HT-29 (cell line): ENCODE measurements at places on chromosomes 7 and 10.

GRCh38 chr10:22630234-22631174 is 83.9 kb downstream of the PIP4K2A start:
- DNase-seq = no peak

DNA sequence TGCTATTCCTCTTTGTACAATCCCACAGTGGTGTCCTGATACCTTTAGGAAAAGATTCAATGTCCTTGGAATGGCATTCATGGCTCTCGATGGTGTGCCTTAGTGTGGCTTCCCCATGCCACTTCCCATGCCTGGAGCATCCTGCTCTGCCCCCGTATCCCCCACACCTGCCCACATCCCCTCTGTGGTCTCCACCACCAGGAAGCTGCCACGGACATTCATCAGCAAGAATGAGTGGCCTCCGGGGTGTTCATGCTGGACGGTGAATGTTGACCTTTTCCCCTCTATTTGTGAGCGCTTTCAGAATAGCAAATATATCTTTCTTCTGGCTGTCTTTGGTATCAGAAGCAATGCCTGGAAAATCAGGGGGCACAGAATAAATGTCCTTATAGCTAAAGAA is 262.0 kb upstream of the NRP1 start:
- no peak for DNase-seq

DNA sequence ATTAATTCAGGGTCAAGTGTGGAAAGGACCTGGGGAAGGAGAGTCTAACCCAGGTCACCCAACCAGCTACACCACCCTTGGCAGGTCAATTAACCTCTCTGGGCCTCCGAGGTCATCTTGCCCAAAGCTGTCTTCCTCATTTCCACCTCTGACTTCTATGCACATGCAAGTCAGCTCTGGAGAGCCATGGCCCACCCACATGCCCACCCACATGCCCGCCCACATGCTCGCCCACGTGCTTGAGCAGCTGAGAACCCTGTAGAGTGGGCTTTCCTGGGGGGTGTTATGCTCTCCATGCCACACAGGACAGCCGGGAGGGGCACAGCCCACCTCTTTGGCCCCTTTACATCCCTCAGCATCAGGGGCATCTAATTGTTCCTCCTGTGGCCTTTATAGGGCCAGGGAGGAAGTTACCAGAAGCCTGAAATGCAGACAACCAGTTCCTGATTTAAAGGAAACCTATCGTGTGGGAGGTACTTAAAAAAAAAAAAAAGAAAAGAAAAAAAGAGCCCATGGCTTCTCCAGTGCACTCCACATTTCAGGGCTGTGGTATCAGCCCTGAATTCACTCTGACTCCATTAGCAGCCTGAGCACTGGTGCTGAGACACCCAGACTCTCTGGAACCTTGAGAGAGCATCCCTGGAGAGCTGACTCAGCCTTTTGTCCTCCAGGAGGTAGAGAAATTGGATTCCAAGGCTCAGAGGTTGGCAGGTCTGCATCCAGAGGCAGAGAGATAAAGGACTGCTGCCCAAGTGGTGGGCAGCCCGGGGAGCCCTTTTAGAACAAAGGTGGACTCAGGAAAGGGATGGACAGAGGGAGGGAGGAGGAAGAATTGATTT is 176.2 kb upstream of the ZMIZ1 start:
- no peak for DNase-seq

GRCh38 chr7:17307000-17307399 is 8.5 kb downstream of the AHR start:
- DNase-seq = peak; percentile 17

- DNase-seq = no peak
Measured at GRCh38 chr10:86413046-86413728, 46.6 kb upstream of the GRID1 start.

DNA sequence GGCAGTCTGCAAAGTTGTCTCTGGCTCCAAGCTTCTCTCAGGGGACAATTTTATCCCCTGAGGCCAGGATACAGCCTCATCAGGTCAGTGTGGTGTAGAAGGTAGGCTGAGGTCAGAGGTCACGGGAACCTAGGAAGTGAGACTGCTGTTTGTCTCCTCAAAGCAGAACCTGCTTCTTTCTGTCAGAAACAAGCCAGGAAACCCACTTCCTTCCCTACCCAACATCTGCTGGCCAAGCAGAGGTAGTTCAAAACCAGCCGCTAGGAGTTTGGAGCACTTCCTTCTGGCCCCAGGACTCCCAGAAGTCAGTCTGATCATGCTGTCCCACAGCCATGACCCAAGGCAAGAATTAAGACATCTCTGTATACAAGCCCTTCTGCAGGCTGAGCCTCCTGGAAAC is 12.2 kb downstream of the CLRN3 start:
- no peak for DNase-seq

DNA sequence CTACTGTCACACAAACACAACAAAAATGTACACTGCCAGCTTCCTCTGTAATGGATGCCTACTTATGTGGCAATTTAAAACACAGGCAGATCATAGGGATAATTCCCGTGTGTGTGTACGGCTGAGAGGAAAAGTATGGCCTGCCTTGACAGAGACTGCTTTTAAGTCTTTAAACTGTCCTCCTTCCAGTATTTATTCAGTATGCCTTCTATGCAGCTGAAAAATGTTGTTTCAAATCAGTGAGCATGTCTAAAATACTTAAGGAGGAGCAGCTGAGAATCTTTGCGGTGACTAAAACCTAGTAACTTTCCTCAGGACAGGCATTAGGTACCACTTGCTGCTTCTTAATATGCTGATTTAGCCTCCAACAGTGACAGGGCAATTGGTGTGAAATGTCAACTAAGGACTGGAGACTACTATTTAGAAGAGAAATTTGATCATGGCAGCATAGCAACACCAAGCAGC is 126.3 kb downstream of the CACNA2D1 start:
- DNase-seq = no peak

- DNase-seq = no peak
Measured at GRCh38 chr10:20648263-20648874, 248.7 kb downstream of the NEBL start.

- DNase-seq = no peak
Measured at GRCh38 chr7:88628363-88629085, 131.0 kb upstream of the ZNF804B start.

DNA sequence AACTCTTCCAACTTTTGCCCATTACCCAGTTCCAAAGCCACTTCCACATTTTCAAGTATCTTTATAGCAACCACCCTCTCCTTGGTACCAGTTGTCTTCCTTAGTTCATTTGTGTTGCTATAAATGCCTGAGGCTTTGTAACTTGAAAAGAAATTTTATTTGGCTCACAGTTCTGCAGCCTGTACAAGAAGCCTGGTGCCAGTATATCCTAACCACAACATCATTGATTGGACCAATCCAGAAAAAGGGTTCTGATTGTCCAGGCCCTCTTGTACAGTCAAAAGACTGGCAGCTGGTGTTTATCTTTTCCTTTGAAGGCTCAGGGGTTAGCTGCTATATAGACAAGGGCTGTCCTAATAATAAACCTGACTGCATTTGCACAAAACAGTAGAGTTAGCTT is 21.1 kb upstream of the ABCC2 start:
- no peak for DNase-seq

GRCh38 chr7:29063872-29064271 is 82.5 kb downstream of the CPVL start:
- no peak for DNase-seq

DNA sequence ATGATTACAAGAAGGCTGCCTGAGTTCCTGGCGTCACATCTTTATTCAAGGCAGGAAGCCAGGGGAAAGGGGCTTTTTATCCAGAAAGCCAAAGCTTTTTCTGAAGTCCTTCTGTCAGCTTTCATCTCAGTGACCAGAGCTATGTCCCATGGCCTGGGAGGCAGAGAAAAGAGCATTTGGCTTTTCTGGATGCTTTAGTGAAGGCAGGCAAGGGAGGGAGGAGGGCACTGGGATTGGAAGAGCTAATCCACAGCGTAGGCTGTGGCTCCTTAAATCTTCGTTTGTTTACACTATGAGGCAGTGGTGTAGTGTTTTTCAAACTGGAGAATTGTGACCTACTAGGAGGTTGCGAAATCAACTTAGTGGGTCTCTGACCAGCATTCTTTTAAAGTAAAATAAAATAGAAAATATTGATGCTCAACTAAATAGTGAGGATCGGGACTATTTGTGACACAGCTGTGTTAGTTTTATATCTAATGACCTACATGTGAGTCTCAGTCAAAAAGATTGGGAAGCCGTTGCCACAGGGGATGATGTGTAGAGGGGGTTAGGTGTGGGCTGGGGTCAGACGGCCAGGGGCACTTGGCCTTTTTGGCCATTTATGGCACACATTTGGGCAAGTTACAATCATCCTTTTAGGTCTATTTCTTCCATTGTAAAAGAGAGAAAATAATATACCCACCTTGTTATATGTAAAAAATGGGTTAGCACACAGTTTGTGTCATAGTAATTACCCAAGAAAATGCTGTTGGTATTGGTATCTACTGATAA is 14.1 kb downstream of the CRYGN start:
- no peak for DNase-seq

DNA sequence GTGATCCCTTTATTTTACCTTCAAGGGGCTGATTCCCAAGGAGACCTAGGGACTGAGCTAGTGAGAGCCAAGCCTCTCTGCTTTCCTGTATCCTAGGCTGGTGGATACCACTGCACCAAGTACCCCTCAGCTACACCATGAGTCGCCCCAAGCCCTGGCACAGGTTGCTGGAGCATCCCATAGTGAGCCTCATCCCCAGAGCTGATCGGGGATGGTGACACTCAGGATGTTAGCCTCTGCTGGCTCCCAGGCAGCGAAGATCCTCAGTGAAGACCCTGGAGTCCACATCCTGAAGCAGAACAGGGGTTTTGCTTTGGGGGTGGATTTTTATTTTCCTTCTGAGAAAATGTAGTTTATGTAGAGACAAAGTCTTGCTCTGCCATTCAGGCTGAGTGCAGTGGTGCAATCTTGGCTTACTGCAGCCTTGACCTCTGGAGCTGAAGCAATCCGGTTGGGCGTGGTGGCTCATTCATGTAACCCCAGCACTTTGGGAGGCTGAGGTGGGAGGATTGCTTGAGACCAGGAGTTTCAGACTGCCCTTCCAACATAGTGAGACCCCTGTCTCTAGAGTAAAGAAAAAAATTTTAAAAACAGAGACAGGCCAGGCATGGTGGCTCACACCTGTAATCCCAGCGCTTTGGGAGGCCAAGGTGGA is 12.5 kb upstream of the ZNF212 start:
- DNase-seq = no peak
